ENCODE measurements at places on chromosomes 12 and 14.

DNA sequence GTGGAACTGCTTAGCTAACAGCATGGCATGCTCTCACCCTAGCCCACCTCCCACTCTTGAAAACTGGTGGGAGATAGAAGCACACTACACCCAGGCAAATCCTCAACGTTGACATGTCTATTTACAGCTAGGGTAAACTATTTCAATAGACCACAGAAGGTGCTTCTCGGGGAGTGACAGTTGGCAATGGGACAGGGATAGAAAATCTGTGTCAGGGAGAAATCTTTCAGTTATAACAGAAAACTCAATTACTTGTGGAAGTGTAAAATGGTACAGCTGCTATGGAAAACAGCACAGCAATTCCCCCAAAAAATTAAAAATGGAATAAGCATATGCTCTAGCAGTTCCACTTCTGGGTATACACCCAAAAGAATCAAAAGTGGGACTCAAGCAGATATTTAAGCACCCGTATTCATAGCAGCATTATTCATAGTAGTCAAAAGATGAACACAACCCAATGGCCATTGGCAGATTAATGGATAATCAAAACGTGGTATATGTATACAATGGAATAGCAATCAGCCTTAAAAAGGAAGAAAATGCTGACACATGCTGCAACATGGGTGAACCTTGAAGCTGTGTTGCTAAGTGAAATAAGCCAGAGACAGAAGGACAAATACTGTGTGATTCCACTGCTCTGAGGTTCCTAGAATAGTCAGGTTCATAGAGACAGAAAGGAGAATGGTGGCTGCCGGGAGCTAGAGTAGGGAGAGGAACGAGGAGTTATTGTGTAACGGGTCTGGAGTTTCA is 92.5 kb downstream of the STAB2 start:
- DNase-seq: no peak

- DNase-seq: no peak
Observed at GRCh38 chr12:63308671-63309070, 157.7 kb upstream of the AVPR1A start.

DNA sequence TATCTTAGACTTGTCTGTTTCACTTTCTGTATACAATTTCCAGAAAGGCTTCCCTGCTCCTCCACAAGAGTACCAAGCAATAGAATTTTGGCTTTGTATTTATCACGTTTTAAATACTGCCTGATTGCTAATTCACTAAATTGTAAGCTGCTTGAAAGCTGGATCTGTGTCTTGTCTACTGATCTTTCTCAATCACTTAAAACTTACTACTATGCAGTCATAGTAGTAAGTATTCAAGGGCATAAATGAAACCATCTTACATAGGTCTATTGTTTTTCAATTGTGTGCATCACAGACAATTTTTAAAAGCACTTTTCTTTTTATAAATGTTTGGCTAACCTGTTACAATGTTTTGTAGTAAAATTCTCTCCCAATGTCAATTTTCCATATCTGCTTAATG is 1.2 kb upstream of the GLIPR1L2 start:
- DNase-seq: no peak

DNA sequence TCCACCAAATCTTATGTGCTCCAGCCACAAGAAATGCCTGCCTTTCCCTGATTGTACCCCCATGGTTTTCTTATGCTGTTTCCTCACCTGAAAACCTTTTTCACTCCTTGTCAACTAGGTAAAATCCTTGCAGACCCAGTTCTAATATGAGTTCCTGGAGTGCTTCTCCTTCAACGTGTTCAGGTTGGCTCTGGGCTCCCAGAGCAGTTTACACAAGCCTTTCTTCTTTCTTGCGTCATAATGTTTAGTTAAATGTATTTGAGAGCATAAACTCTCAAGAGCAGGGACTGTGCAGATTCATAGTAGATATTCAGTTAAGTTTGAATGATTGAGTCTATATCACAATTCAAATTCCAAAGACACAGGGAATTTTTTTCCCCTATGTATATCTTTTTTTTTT is 484.8 kb upstream of the CCDC196 start:
- no peak for DNase-seq

DNA sequence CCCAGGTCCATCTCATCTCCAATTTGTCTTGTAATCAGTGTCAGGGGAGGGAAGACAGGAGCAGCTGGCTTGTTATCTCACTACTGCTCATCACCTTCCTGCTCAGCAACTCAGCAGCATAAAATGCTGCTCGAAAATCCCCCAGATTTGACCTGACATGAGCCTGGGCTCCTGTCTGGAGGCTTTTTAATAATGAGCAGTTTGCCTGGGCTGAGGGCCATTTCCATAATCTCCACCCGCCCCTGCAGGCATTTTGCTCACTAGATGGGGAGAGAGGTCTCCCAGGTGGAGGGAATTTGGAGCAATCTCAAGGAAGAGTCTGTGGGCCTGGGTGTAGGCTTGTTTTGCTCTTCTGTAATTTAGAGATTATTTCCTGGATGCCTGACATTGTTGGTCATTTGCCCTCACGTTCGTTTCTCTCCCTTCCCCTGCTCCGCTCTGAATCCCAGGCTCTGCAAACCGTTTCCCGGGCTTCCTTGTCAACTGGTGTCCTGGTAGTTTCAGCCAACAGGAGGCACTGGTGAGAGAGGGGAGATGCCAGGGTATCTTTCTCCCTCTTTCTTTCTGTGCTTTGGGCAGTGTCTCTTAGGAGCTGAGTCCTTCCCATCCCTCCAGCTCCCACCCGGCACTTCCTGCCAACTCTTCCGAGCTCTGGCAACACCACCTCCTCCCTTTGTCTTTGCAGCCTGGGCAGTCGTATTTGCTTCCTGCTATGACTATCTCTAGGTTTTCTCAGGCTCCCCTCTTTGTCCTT is 299.2 kb downstream of the GLT1D1 start:
- no peak for DNase-seq

- DNase-seq: no peak
Observed at GRCh38 chr14:101010293-101010692, 106.8 kb upstream of the RTL1 start.

DNA sequence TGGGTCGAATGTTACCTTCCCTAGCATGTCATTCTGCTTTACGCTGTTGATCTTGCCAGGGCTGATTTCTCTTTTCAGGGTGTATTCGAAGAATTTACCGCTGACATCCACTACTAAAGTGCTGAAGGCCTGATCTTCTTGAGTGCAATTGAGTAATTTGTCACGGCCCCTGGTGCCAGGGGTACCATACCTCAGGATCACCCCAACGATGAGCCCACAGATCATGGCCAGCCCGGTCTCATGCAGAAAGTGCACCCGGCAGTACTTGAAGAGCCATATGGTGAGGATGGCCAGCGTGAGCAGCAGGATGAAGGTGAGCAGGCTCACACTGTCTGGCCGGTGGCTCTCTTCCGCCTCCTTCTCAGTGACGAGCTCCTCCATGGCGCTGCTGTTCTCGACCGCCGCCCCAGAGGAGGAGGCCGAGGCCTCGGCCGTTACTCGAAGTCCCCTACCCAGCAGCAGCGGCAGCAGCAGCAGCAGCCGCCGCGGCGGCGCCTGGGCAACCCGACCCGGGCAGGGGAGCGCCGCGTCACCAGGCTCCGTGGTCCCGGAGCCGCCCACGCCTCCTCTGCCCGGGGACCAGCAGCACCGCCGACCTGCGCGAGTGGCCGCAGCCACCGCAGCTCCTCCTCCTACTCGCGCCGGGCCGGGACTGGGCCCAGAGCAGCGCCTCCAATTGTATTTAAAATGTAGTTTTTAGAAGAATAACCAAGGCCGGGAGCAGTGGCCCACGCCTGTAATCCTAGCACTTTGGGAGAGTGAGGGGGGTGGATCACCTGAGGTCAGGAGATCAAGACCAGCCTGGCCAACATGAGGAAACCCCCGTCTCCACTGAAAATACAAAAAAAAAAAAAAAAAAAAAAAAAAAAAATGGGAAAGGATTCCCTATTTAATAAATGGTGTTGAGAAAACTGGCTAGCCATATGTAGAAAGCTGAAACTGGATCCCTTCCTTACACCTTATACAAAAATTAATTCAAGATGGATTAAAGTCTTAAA is 58.5 kb upstream of the TMPO start:
- peak; percentile 28 for DNase-seq

- DNase-seq: no peak
Observed at GRCh38 chr14:34325493-34325892, 136.5 kb downstream of the SPTSSA start.

DNA sequence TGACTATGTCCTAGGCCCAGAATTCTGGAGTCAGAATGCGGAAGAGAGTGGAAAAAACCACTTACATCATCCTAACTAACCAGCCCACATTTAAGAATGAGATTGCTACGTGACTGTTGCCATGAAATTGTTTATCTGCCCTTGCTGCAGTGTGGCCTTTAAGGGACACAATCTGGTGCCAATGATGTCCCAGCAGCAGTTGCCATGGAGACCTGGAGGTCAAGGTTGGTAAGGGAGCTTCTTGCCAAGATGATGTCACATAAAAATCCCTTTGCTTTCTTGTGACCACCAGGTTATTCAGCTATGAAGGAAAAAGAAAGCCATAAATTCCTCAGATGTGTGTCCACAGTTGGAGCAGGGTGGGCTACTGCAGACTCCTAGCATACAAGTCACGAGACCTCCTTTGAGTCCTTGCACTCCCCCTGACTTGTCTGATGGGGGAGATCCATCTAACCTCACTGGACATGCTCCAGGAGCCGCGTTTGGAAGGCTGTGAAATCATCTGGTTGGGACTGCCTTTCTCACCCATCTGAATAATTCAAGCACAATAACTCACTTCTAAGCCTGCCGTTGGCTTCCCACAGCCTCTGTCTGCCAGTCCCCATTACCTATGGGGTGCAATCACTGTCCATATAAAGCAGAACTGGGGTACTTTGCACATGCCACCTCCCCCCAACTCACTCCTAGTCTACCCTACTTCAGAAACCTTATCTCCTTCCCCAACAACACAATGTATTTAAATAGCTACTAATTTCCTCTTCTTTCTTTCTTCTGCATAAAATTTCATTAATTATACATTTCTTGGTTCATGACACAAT is 165.6 kb downstream of the ZFP36L1 start:
- DNase-seq: no peak

GRCh38 chr14:94132285-94132887 is 3.0 kb upstream of the IFI27L2 start:
- peak; percentile 50 for DNase-seq

- no peak for DNase-seq
Observed at GRCh38 chr14:68576496-68577244, 216.2 kb downstream of the ZFP36L1 start.

DNA sequence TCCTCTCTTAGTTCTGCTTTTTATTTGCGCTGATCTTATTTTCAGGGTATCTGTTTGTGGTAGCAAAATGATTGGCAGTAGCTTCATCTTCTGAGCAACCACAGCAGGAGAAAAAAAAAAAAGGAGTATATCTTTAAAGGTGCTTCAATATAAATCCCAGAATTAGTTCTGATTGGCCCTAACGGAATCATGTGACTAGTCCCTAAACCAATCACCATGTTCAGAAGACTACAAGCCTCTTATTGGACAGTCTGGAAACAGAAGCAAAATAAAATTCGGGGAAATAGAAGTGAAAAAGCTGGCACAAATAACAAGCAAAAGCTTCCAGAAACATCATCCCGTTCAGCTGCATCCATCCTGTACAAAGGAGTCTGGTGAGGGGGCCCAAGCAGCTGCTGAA is 49.9 kb upstream of the PTPRO start:
- no peak for DNase-seq

DNA sequence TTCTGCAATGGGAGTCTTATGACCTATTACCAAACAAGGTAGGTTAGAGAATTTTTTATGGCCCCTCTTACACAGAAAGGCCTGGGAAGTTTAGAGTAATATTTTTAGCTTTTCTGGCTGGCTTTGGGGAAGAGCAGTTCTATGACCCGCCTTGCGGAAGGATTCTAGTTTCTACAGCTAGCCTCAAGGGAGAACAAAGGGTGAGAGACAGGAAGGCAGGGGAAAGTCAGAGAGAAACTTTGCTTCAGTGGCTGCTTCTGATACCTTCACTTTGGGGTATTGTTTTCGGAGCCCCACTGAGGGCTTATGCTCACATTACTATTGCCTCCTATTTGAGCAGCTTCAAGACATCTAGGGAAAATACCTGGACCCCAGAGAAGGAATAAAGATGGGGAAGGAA is 80.7 kb upstream of the NUDT4 start:
- DNase-seq: peak; percentile 41

- no peak for DNase-seq
Observed at GRCh38 chr14:80705241-80705980, 236.1 kb downstream of the CEP128 start.

- DNase-seq: no peak
Observed at GRCh38 chr12:117980616-117981015, 11.8 kb upstream of the KSR2 start.

- DNase-seq: peak; percentile 37
Observed at GRCh38 chr12:32455607-32456071, 56.3 kb downstream of the FGD4 start.
